Activated B cell treated with CpG ODN at 0.5 μM for 24 hours (primary cell): ENCODE measurements at places on chromosomes 11 and 22.
A peak's percentile ranks its signal among the peaks of the same experiment; 100 is the strongest.

DNA sequence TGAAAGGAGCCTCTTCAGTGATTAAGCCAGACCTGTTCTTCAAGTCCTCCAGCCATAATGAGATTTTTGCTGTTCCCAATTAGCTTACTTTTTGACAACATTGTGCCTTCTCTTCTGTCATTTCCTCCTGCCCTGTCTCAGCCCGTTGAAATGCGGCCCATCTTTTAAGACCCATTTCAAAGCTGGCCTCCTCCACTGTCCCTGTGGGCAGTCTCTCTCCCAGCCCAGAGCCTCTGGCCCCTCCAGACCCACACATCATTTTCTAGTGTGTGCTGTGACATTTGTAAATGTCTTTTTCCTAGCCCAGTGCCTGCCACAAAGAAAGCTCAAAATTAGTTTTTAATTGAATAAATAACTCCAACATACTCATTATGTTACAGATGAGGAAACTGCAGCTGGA lies 70.9 kb downstream of the BUD13 start:
- DNase-seq, result no peak
- H3K4me1 ChIP-seq, result no peaks in the 10 kb centered on the region
- H3K36me3 ChIP-seq, result no peaks in the 10 kb centered on the region
- peaks cover 21% of the 10 kb centered on the region for H3K27me3 ChIP-seq
- no peak overlapping the region for H3K27ac ChIP-seq

DNA sequence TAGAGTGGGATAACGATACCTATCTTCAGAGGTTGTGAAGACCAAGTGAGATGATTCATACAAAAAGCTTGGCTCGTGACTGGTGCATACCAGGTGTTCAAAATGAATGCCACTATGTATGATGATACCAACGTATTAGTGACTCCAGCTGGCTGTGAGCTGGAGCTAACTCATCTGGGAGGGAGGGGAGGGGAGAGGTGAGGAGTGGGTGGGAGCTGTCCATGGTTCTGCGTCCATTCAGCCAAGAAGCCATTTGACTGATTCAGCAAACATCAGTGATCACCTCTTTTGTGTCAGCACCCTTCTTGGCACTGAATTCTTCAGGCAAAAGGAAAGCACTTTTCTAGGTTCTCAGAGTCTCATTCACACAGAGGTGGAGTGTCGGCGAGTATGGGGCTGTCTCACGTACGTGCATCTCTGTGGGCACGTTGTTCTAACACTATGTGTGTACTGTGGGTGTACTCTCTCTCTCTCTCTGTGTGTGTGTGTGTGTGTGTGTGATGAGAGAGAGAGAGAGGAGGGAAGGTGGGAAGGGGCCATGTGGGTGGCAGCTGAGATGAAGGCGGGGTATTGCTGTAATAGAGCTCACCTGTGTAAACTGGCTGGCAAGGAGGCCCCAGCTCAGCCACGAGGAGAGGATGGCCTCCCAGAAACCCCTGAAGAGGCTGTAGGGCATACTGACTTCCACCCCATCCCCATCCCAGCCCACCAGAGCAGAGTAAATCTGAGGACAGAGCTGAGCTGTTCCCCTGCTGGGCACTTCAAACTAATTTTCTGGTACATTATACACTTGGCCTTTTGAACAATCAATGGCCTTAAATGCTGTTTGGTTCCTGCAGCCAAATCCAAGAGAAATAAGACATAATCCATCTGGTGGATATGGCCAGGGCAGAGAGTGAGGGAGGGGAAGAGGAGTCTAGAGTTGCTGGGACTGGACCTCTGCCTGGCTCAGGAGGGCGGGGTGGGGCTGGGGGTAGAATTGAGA lies 96.1 kb upstream of the THY1 start:
- no peak overlapping the region for H3K27ac ChIP-seq
- peaks cover 1% of the 10 kb centered on the region for H3K4me1 ChIP-seq

DNA sequence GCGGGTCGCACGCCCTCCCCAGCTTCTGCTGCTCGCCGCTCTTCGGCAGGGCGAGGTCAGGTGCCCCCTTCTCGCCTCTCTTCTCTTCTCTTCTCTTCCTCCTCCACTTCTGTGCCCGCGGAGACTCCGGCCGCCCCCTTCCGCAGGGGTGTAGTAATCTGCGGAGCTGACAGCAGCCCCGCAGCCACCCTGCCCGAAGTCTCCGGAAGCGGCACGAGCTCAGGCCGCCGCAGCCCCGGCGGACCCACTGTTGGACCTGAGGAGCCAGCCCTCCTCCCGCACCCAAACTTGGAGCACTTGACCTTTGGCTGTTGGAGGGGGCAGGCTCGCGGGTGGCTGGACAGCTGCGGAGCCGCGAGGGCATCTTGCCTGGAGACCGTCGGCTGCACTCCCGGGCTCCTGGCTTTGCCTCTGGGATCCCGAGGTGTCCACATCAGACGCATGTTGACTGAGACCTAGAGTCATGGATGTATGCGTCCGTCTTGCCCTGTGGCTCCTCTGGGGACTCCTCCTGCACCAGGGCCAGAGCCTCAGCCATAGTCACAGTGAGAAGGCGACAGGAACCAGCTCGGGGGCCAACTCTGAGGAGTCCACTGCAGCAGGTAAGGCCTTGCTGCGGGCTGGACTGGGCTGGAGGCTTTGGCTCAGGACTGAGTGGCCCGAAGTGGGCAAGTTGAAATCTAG lies 486 bp downstream of the STIM1 start:
- peaks cover 4% of the 10 kb centered on the region for H3K36me3 ChIP-seq
- DNase-seq, result no peak
- H3K4me3 ChIP-seq, result peak overlapping the region; percentile 96

DNA sequence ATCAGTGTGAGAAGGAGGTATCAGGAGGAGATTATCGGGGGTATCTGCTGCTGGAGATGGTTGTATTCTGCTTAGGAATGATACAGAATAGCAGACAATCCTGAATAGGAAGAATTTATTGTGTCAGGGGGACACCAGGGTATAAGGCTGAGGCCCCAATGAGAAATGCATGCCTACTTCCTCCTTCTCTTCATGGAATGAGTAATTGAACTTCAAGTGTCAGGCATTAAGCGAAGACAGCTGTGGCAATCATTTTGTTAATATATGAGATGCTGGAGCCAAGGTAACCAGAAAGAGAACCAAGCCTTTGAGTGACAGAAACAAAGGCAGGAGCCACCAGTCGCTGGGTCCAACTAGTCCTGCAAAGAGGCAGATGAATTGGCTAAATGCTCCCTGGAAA lies 49.1 kb downstream of the KIRREL3 start:
- peaks cover 1% of the 10 kb centered on the region for H3K27me3 ChIP-seq
- no peaks in the 10 kb centered on the region for H3K36me3 ChIP-seq
- no peaks in the 10 kb centered on the region for H3K4me1 ChIP-seq
- H3K4me3 ChIP-seq, result no peak overlapping the region
- no peak overlapping the region for H3K27ac ChIP-seq

- DNase-seq, result no peak
- H3K4me3 ChIP-seq, result no peak overlapping the region
- H3K27me3 ChIP-seq, result no peaks in the 10 kb centered on the region
- H3K36me3 ChIP-seq, result no peaks in the 10 kb centered on the region
- H3K4me1 ChIP-seq, result no peaks in the 10 kb centered on the region
- no peak overlapping the region for H3K27ac ChIP-seq
These were observed 19.6 kb upstream of the MN1 start for GRCh38 chr22:27820896-27821866.

DNA sequence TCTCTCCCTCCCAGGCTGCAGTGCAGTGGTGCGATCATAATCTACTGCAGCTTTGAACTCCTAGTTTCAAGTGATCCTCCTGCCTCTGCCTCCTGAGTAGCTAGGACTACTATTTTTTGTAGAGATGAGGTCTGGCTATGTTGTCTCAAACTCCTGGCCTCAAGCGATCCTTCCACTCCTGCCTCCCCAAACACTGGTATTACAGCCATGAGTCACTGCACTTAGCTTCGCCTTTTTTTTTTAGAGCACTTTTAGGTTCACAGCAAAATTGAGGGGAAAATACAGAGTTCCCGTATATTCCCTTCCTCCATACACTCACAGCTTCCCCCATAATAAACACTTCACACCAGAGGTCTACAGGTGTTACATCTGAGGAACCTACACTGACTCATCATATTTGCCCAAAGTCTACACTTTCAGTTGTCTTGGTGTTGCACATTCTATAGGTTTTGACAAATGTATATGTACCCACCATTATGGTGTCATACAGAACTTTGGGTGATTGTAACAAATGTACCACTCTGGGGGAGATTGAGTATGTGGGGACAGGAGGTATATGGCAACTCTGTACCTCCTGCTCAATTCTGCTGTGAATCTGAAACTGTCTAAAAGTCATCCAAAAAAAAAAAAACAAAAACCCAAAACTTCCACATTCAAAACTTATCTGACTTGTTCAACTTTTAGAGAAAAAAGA lies 11.3 kb upstream of the SLC37A4 start:
- peaks cover 11% of the 10 kb centered on the region for H3K4me1 ChIP-seq
- H3K4me3 ChIP-seq, result no peak overlapping the region
- peaks cover 26% of the 10 kb centered on the region for H3K36me3 ChIP-seq
- H3K27ac ChIP-seq, result no peak overlapping the region

DNA sequence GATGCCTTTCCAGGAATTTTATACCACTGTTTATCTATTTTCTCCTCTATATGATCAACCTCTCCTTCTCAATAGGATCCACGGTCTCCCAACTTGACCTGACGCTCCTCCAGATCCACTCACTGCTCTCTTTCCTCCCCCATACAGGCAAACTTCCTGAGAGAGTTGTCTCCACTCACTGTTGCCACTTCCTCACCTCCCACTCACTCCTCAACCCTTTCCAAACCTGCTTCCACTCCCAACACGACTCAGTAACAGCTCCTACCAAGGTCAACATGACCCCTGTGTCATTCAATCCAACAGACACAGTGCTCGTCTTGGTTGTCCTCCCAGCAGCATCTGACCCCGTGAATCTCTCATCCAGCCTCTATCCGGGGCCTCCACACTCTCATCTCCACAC lies 3.1 kb downstream of the APBB1 start:
- H3K36me3 ChIP-seq, result peaks cover 1% of the 10 kb centered on the region
- no peak for DNase-seq
- H3K4me1 ChIP-seq, result peaks cover 4% of the 10 kb centered on the region
